ENCODE measurements at places on chromosomes 2 and 18.

DNA sequence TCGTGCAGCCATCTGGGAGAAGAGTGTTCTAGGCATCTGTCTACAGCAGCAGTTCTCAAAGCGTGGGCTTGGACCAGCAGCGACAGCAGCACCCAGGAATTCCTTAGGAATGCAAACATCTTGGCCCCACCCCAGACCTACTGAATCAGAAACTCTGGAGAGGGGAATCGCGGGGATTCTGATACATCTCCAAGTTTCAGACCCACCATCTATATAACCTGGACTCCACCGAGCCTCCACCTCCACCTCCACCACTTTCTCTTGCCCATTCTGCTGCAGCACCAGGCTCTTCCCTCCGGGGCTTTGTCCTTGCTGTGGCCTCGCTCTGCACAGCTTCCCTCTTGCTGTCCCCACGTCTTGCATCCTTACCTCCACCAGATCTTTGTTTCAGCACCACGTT, 256.4 kb downstream of the BCL2 start:
- DNase-seq = no peak

DNA sequence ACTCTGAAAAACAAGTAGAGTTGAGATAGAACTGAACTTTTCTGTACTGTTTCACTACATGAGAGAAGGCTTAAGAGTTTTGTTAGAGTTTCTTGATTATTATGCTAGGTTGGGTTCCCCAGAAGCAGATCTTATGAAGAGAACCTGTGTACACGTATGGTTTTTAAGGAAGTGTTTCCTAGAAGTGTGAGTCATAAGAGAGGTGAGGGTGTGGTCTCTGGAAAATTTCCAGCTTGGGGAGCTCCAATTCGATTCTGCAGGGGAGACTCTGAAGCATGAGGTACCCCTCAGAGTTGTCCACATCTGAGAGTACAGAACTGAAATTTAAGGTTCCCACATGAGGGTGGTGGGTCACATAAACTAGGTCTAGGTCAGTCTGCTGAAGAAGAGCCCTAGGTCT, 83.3 kb upstream of the MAP2 start:
- no peak for DNase-seq

DNA sequence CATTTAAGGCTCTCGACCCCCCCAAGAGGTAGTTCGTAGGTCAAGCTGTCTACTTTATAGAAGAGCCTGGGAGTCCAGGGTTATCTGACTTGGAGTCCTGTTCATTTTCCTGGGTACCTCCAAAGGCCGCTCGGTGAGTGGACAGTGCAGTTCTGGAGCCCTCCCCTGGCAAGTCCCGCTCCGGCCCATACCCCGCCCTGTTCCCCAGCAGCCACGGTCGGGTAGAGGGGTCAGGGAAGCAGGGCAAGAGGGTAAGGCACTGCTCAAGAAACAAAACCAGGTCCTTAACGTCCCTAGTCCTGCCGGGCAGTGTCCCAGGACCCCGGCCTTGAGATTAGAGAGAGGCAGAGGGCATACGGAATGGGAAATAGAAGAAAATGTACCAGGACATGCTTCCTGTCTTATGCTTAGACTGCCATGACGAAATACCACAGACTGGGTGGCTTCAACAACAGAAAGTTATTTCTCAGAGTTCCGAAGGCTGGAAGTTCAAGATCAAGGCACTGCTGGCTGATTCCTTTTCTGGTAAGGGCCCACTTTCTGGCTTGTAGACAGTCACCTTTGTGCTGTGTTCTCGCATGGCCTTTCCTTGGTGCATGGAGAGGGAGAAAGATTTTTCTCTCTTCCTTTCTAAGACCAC, 5.4 kb upstream of the HPCAL1 start:
- no peak for DNase-seq

DNA sequence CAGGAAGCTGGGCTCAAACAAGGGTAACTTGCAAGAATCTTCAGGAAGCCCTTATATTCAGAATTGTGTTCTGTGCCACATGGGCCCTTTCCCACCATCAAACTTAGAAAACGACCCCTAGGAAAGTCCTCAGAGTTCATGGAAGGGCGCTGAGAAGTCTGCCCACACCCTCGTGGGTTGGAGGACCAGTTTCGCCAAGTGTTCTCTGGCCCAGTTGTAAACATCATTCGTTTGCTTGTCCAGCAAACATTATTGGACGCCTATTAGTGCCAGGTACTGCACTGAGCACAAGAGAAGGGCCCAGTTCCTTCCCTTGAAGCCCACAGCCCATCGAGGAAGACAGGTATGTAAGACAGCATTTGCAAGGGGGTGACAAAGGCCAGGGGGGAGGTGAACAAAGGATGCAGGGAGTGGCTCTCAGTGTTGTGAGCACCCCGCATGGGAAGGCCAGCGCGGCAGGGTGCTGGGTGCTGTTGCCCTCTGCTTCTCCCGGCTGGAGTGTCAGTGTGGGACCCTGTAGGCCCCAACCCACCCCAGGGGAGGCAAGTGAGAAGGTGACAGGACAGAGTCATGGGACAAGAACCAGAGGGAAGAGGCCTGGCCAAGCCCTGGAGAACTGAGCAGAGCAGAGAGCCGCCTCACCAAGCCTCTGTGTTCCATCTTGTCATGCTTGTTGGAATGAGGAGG, 60.2 kb upstream of the ALPP start:
- DNase-seq = no peak

DNA sequence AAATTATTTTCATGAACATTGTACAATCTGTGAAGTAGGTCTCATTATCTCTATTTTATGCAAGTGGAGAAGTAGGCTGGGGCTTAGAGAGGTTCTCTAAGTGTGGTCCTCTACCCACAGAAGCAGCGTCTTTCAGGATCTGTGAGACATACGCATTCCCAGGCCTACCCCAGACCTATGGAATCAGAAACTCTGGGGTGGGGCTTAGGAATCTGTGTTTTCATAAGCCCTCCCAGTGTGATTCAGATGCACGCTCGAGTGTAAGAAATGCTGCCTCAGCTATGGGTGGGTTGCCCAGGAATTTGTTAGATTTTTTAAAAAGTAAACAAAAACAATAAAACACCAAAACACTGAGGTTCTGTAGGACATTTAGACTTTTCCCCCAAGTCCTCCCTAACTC, 14.8 kb upstream of the ZAP70 start:
- DNase-seq = no peak

GRCh38 chr2:80026040-80026729, 278.4 kb downstream of the LRRTM1 start:
- DNase-seq = no peak

DNA sequence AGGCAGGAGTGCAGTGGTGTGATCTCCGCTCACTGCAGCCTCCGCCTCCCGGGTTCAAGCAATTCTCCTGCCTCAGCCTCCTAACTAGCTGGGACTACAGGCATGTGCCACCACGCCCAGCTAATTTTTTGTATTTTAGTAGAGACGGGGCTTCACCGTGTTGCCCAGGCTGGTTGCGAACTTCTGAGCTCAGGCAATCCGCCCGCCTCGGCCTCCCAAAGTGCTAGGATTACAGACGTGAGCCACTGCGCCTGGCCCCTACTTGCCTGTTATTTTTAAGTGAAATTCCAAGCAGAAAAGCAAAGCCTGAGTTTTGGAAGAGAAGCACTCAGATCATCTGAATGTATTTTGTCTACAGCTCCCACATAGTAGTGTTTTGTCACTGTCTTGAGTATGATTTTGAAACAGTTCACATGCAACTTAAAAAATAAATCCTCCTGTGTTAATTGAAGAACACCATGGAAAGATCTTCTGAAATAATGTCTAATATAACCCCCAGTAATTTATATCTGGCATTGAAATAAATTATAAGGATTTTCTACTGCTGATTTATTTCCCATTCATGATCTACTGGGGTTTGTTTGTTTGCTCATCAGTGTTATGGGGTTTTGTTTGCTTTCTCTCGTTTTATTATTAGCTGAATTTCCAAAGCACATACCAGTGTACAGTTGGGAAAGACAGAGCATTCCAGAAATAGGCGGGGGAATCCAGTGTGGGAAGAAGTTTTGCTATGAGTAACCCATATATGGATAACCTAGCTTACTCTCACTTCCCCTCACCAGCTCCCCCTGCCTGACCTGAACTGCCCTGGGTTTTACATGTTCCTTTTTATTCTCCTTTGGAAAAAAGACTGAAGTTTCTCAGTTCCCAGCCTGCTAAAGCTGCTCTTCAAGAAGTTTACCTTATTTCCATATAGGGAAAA, 80.1 kb upstream of the MAP3K20 start:
- DNase-seq = no peak

DNA sequence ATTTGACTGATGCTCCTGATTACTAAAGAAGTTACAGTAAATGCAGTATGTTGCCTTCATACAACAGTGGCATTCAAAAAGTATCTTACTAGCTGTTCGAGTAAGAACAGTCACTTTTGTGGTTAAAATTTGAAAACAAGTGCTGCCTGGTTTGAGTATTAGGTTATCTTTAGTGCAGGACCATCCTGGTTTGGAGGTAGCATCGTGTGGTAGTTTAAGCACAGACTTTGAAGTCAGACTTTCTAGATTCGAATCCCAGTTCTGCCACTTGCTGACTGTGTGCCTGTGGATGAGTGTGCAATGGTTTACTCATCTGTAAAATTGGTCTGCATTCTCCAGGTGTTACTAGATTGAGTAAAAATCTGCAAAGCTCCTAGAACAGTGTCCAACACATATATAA, 96.8 kb downstream of the SGPP2 start:
- DNase-seq = no peak

GRCh38 chr18:55351980-55352714, 235.8 kb downstream of the TCF4 start:
- DNase-seq = no peak

DNA sequence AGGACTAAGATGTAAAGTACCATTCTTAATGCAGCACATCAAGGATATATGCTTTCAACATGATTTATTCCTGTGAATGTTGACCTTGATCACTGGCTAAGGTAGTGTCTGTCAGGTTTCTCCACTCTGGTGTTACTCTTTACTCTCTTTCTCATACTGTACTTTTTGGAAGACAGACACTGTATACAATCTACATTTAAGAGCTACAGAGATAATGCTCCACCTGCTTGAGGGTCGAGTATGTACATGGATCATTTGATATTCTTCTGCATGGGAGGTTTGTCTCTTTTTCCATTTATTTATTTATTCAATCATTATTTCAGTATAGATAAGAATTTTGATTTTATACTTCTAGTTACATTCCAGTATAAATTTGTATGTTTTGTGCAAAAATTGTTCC, 199.5 kb upstream of the RGPD4 start:
- no peak for DNase-seq

GRCh38 chr2:209956271-209956670, 46.2 kb upstream of the RPE start:
- DNase-seq = no peak

- no peak for DNase-seq
Observed at GRCh38 chr2:178870703-178871102, 63.5 kb upstream of the TTN start.

GRCh38 chr2:113334147-113334546, 55.4 kb upstream of the PAX8 start:
- DNase-seq = no peak

DNA sequence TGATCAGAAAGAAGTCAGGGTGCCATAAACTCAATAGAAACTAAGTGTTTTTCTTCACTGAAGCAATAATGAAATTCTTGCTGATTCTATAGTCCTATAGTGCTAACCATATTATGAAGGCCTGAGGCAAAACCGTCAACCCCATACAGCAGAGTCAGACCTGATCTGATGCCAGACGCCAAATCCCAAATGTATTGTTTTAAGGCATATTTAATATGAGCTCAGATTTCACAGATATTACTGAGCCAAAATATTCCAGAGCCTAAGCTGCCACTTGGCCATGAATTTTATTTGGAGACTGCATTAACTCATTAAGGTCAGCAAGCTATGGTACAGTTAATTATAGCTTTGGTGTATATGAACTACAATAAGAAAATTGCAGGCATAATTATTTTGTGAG, 53.4 kb downstream of the SCN1A start:
- DNase-seq = no peak

GRCh38 chr2:45237850-45238542, 228.7 kb upstream of the SIX2 start:
- no peak for DNase-seq

- no peak for DNase-seq
Observed at GRCh38 chr2:59236723-59237122, 995.6 kb upstream of the FANCL start.

DNA sequence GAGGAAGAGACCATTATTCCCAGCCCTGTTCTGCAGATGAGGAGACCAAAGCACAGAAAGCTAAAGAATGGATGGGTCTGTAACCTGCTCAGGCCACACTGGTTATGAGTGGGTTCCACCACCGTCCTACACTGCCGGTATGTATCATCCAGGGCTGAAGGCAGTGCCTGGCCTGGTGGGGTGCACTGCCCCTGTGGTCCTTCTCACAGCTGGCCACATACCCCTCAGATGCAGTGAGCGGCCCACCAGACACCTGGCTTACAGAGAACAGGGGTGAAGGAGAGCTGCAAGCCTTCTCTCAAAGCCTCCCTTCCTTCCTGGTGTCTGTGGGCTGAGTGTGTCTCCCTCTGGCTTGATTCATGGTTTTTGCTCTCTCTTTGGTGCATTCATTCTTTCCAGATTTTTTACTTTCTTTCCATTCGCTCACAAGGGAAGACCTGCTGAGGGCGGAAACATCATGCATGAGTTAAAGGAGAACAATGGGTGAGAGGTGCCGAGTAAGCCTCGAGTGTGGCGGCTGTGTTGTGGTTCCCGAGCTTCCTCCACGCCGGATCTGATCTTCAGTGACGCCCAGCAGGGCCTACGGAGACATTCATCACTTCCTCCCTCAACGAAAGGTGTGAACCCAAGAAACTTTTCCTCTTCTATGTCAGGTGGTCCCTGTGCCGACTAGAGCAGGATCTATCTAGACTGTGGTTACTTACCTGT, 62.1 kb upstream of the REL start:
- DNase-seq = no peak

GRCh38 chr2:143397884-143398614, 268.8 kb downstream of the ARHGAP15 start:
- no peak for DNase-seq

DNA sequence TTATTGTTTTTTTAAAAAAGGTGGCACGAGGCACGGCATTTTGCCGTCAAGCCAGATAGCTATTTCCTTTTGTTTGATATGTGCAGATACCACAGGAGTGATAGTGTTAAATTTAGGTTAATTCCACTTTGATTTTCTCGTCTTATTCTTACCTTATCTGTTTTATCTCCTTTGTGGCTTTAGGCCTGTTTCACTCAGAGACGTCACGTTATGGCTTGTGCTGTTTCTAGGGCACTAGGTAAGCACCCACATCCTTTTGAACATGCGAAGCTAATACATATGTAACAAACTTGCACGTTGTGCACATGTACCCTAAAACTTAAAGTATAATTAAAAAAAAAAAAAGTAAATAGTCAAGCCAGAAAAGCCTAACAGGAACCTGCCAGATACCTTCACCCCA, 57.8 kb downstream of the C18orf63 start:
- no peak for DNase-seq

GRCh38 chr2:234050455-234051135, at the start of gene SPP2:
SPP2 (plus strand) TSS chr2:234050702; CDS start chr2:234050787, 85 bp downstream.
- no peak for DNase-seq

GRCh38 chr2:42342061-42342794, 18.8 kb downstream of the COX7A2L start:
- no peak for DNase-seq
